ENCODE measurements at places on chromosomes 16 and 17.

GRCh38 chr16:149024-149660 lies 3.3 kb upstream of the HBZ start:
- no peak for DNase-seq

GRCh38 chr17:73297934-73298861 lies 13.6 kb downstream of the CDC42EP4 start:
- no peak for DNase-seq

GRCh38 chr16:1290063-1290501 lies 19.4 kb upstream of the UBE2I start:
- DNase-seq = no peak

- no peak for DNase-seq
Observed at GRCh38 chr17:48592057-48592514, 1.5 kb downstream of the HOXB5 start.

- no peak for DNase-seq
Observed at GRCh38 chr16:7456211-7456610, 123.6 kb downstream of the RBFOX1 start.

DNA sequence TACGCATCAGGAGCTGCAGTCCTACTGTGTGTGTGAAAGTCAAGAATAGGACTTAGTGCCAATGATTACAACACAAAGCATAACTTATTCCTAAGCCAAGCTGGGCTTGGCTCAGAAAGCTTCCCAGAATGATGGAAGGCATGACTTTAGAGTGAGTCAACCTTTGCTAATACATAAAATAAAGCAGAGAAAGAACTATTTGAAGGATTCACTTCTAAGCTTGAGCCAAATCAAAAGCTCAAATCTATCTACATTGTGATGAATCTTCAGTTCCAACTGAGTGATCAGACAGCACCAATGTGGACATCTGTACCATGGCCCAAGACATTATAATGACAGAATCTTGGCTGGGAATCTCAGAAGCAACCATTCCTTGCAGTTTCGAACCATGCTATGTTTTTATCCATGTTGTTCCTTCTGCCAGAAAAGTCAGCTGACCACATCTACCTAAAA lies 41.4 kb downstream of the SMG6 start:
- DNase-seq = no peak

DNA sequence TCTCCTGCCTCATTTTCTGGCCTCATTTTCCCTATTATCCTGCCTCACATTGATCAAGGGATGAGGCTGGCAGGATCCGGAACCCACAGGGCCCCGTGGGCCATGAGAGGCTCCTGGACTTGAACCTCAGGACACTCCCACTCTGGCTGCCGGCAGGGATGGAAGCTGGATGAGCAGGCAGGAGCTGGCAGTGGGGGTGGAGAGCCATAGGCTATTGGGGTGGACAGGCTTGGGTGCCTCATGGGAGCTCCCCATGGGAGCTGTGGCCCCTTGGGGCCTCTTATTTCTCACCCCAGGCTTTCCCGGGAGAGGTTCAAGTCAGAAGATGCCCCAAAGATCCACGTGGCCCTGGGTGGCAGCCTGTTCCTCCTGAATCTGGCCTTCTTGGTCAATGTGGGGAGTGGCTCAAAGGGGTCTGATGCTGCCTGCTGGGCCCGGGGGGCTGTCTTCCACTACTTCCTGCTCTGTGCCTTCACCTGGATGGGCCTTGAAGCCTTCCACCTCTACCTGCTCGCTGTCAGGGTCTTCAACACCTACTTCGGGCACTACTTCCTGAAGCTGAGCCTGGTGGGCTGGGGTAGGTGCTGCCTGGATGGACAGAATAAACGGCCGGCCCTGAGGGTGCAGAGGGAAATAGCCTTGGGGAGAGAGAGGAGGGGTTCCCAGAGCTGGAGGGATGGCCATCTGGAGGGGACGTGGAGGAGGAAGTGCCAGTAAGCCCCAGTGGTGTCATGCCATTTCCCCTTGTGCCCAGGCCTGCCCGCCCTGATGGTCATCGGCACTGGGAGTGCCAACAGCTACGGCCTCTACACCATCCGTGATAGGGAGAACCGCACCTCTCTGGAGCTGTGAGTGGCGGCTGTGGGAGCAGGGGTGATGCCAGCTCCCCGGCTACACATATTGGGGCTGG lies 10.7 kb upstream of the DRC7 start:
- no peak for DNase-seq

DNA sequence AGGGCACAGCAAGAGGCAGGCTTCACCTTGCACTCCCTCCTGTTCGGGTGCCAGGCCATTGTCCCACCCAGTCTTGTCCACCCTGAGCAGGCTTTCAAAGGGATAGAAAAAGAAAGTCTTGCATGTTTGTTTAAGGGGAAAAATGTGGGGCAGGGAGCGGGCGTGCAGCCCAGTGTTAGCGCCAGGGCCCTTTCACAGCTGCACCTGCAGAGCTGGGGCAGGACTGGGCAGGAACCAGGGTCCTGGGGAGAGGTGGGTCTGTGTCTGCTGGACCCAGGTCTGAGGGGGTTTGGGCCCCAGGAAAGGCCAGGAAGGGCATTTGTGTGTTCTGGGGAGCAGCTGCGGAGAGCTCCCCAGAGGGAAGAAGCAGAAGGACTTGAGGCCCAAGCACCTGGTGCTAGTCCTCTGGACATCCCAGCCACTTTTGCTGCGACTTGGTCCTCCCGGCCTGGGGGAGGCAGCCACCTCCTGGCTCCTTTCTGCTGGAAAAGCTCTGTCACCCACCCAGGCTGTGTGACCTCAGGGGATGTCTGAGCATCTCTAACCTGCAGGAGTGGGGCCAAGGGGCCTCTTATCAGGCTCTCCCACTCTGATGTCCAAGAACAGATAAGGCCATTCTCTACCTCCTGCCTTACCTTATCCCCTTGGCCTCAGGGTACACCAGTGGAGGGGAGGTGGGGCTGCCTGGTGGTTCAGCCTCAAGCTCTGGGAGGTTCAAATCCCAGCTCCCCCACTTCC lies 44.7 kb downstream of the PSME3IP1 start:
- DNase-seq = no peak

DNA sequence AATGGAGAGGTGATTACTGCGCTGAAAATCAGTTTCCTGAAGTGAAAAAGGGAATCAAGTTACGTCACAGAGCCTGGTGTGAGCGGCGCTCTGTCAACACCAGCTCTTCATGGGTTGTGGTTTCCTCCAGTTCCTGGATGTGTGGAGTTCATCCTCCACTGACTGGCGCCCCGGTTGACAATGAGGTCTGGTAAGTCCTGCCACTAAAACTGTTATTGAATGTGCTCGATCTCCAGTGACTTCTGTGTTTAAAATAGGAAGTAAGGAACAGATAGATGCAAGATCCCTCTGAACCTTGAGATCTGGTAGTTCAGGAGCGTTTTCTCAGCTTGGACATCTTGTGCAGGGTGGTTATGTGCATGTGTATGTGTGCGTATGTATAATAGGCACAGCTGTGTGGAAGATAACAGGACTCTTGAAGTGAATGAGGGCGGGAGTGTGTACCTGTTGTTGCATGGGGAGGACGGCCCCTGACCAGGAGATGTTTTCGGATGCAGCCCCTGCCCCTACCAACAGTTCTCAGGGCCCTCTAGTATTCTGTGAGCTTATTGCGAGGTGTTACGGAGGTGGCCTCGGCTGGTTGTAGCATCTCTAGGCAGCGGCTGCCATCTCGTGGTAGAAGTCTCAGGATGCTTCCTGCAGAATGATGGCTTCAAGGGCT lies 22.0 kb upstream of the GOT2 start:
- peak; percentile 54 for DNase-seq

DNA sequence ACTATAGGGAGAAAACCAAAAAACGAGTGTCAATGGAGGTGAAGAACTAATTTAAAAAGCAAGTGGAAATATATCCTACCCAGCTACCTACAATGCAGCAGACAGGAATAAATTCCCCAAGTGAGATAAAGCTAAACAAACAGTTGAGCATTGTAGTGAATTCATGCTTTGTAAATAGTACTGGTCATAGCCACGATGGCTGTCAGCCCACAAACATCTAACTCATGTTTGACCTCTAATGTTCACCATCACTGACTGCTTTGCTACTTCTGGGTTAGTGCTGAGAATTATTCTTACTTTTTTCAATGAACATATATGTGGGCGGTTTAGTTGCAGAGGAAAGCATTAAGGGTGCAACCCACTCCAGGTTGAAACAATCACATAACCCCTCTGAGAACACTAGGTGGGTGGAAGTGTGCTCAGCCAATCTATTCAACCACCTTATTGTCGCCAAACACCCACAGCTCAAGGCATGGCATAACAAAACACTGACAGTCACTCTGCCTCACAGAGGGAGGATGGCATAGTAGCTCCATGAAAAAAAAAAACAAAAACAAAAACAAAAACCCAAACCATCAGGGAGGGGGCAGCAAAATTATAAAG lies 264.1 kb downstream of the ZFHX3 start:
- no peak for DNase-seq

DNA sequence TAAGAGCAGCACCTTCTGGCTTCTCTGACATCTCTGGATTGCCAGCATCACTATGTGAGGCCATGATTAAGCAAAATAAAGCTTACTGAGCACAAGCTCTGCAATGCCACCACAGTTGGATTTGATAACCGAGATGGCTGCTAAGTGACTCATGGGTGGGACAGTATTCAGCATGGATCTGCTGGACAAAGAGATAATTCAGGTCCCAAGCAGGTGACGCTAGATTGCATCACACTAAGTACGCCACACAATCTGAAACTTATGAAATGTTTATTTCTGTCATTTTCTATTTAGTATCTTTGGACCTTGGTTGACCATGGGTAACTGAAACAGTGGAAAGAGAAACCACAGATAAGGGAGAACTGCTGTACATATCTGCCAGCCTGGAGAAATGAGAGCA lies 27.4 kb downstream of the CDRT15 start:
- no peak for DNase-seq

- no peak for DNase-seq
Observed at GRCh38 chr17:321386-321941, 31.1 kb downstream of the RPH3AL start.

DNA sequence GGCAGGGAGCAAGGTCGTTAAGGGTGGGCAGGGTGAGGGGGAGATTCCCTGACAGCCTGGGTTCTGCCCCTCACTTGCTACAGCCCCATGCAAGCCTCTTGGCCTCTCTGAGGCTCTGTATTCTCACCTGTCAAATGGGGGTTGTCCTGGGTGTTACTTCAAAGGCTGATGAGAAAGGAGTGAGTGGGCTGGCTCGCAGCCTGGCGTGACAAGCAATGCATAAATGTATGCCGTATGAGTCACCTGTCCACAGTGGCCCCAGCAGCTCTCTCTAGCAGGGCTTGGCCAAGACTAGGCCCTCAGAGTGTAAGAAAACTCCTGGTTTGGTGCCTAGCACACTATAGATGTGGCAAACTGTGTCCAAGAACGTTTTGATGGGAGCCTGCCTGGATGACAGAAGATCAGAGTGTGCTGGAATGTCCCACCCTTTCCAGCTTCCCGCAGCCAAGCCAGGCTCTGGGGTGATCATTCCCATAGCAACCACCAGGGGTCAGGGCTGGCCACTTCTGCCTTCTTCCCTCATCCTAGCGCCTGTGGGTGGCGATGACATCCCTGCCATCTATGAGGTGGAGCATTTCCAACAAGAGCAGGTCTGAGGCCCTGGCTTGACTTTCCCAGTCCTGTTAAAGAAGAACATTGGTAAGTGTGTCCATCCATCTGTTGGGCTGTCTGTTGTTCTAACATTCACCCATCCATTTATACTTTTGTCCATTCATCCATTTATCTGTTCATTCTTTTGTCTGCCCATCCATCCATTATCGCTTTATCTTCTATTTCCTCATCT lies 37.2 kb upstream of the ADGRG1 start:
- DNase-seq = peak; percentile 52

DNA sequence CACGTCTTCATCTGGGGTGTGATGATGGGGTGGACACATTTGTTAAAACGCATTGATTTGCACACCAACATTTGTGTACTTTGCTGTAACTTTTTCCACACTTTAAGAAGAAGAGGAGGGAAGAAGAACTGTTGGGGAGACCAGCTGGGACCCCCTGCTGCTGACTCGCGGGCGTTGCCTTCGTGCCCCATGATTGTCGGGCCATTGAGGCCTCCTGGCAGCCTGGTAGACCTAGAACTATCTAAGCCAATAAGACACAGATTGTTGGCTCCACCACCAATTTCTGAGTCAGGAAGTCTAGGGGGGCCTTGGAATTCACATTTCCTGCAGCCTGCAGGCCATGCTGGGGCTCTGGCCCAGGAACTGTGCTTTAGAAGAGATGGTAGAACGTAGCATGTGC lies 105.5 kb downstream of the TNFRSF13B start:
- no peak for DNase-seq
